ENCODE measurements at places on chromosomes 1 and 21.

DNA sequence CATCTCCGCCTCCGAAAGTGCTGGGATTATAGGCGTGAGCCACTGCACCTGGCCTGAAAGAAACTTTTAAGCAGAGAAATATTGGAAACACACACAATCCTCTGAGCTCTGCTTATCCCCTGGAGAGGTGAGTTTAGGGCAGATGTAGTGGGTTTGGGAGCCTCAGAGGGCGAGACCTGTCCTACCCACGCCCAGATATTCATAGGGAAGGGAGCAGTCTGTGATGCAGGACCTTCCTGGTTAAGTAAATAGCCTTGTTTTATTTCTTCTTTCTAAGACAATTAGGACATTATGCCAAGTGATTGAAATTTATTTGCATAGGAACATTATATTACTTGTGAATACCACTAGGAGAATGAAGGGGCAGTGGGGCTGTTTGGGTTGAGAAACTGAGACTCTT is 18.0 kb upstream of the SLC45A1 start:
- no peak for DNase-seq

DNA sequence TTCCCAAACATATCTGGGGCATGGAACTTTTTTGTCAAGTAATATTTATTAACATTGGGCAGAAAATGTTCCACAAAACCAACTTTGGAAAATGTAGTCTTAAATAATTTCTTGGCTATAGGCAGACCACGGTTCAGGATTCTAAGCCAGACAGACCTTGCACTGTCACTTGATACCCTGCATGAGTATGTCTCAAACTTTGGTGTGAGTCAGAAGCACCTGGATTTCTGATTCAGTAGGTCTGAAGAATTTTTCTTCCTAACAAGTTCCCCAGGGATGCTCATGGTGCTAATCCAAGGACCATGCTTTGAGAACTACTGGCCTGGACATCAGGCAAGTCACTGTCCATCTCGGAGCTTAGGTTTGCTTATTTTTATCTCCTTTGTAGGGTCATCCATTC is 562.0 kb downstream of the PLPP3 start:
- DNase-seq = no peak

DNA sequence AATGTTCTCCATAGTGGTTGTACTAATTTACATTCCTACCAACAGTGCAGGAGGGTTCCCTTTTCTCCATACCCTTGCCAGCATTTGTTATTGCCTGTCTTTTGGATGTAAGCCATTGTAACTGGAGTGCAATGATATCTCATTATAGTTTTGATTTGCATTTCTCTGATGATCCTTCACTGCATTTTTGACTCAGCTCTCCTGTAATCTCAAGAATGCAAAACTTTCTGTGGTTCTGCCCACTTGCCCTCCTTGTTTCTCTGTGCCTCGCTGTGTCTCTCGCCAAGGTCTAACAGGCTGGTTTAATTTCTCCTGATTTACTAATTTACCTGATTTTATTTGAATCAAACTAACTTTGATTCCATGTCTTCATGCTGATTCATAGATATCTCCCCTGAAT is 407.9 kb downstream of the ZP4 start:
- DNase-seq = no peak

GRCh38 chr1:33348194-33348593 is 27.3 kb upstream of the A3GALT2 start:
- DNase-seq = no peak

- DNase-seq = no peak
Measured at GRCh38 chr1:41758500-41758899, 160.2 kb downstream of the HIVEP3 start.

DNA sequence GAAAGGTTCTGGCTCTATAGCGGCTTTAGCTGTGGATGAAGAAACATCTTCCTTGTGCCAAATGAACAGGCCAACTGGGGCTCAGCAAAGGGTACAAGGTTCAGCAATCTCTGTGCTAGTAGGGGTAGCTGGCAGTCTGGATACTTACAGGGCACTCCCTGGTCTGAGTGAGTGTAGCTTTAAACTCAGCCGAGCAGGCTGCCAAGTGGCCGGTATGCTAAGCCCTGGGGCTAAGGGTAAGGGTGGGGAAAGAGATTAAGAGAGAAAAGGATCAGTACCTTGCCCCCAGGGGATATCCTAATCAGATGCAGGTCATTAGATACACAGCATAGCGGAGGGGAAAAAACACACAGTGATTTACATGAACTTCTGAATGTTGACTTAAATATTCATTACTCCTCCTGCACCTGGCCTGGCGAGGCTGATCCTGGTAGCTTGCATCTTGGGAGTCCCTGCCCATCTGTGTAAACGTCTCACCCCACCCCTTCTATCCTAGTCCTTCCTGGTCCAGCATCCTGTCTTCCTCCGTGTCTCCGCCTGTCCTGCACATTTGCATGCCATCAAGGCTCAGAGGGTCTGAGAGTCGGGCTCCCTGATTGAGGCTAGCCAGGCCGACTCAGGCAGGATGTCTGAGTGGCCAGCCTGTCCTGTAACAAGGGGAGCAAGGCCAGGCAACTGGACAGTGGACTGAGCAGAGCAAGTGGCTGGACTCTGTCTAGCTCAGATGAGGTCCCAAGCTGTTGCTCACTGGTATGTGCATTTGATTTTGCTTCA is 39.5 kb upstream of the CNTN2 start:
- DNase-seq = no peak

DNA sequence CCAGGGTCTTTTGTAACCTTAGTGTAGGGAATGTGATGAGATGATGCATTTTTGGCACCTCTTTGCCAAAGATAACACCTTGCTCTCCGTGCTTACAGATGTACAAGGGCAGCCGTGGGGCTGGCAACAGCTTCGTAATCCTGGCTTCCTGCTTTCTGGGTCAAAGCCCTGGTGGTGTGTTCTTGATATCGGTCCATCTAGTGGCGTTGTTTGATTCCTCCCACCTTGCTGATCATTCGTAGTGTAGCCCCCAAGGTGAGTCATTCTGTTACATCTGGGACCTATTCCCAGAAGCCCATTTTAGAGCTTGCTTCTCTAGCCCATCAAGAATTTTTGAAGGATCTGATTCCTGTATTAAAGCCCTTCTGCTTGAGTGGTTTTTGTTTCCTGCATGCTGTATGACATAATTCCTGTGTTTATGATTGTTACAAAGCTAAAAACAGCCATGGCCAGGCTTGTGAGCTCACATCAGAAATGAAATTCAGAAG is 7.0 kb upstream of the CCT8 start:
- DNase-seq = no peak

All from thoracic aorta (tissue), 2 donors.